ENCODE measurements at places on chromosomes 1 and 21.

DNA sequence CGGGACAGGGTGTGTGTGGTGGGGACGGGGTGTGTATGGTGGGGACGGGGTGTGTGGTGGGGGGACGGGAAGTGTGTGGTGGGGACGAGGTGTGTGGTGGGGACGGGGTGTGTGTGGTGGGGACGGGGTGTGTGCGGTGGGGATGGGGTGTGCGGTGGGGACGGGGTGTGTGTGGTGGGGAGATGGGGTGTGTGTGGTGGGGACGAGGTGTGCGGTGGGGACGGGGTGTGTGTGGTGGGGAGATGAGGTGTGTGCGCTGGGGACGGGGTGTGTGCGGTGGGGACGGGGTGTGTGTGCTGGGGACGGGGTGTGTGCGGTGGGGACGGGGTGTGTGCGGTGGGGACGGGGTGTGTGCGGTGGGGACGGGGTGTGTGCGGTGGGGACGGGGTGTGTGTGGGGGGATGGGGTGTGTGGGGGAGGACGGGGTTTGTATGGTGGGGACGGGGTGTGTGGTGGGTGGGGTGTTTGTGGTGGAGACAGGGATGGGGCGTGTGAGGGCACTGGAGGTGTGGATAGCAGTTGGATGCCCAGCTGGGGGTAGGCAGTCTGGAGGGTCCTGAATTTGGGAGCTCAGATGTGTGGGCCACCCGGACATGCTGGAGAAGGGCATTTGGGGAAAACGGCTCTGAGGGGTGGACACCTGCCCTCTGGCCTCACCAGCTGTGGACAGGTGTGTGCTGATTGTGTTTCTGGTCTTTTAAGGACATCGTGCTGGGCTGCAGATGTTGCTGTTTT, 16.9 kb downstream of the IBA57 start:
- no peak for DNase-seq

- no peak for DNase-seq
These were observed 33.1 kb downstream of the KCNJ15 start for GRCh38 chr21:38289705-38290485.

GRCh38 chr1:167881069-167881468, 32.9 kb downstream of the ADCY10 start:
- DNase-seq = no peak

- DNase-seq = no peak
These were observed 213.0 kb downstream of the OMA1 start for GRCh38 chr1:58333511-58333910.

DNA sequence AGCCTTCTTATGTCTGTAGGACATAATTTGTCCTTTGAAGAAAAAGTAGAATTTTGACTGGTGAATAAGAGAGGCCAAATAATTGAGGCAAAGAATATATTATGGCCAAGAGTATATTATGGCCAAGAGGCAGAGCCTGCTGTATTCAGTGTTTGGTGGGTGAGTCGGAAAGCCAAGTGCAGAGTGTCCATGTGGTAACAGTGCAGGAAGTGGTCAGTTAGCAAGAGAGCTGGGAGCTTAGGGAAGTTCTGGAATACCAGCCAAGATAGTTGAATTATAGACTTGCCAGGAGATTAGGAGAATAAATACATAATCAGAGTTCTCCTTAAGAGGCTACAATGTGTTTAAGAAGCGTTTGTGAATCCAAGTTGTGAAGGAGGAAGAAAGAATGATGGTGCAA, 131.5 kb upstream of the LMO4 start:
- DNase-seq = no peak

DNA sequence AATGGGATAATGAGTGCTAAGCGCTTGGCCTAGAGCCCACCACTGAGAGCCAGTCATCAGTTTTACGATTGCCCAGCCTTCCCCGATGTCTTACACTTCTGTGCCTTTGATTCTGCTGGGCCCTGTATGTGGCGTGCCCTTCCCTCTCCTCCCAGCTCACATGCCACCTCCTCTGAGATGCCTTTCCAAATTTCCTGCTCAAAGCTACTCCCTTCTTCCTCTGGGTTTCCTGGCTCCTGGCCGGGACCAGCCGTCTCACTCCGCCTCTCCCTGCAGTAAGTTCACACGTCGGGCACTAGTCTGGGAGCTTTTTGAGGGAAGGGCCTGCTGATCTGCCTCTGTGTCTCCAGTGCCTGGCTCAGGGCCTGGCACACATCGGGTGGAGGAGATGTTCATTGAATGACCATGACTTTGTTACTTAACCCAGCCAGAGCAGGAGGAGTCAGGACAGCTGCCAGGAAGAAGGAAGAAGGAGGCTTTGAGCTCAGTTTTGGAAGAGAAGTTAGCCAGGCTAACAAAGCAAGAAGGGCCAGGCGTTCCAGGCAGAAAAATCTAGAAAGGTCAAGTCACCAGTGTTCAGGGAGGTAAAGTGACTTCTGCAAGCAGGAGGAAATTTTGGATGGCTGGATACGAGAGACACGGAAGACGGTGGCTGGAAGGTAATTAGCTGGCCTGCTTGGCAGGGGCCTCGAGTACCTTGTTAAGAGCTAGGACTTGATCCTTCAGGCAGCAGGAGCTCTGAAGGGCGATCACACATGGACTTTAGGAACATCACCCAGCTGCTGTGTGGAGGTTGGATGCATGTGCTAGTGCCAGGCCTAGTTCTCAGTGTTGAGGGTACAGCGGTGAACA, 63.6 kb downstream of the EPHB2 start:
- DNase-seq = no peak

GRCh38 chr1:220786337-220787068, at the start of gene MTARC1:
Gene MTARC1 (plus strand): TSS chr1:220786913. CDS start chr1:220786945, 32 bp downstream.
- DNase-seq = no peak

- DNase-seq = no peak
These were observed 4.3 kb downstream of the CR1L start for GRCh38 chr1:207649210-207649753.

- DNase-seq = no peak
These were observed 92.5 kb upstream of the IRF2BP2 start for GRCh38 chr1:234702342-234703000.

GRCh38 chr1:226629896-226630550, 81.5 kb downstream of the STUM start:
- DNase-seq = no peak

DNA sequence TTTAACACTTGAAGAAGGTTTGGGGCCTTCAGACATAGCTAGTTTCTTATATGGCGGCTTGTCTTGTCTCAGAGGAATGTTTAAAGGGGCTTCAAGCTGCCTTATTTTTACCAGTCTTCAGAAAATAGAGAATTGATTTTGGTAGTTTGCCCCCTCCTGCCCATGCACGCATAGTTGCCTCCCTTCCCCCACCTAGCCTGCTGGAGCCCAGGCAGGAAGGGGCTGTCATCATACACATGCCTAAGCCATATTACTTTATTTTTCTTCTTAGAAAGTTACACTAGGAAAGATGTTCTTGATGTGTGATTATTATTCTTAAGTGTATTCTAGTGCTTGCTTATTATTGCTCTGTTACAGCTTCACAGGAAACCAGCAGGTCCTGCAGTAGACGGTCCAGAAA, 18.3 kb downstream of the PBX1 start:
- no peak for DNase-seq

- DNase-seq = no peak
These were observed 41.3 kb downstream of the COQ8A start for GRCh38 chr1:226981386-226981817.

DNA sequence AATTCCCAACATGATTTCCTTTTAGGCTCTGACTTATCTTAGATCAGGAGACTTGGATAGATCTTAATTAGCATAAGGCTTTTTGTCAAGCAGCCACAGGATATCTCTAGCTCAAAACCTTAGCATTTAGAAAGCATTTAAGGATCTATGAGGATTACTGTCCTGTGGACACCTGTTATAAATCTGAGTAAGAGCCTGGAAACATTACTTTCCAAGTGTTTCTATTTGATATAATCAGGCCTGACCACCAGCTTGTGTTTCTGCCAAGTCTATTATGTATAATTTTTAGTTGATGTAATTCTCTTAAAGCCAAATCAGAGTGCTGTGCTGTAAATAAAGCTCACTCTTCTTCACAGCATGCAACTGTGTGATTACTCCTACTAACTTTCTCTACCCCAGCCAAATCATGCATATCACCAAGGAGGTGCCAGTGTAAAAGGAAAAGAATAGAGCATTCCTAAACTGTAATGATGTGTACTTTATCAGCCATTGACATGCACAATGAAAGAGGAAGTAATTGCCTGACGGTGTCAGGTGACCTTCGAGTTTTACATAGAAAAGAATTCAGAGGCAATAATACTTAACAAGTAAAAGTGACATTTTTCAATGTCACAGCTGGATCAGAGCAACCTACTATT, 309.9 kb upstream of the PRMT6 start:
- DNase-seq = no peak

DNA sequence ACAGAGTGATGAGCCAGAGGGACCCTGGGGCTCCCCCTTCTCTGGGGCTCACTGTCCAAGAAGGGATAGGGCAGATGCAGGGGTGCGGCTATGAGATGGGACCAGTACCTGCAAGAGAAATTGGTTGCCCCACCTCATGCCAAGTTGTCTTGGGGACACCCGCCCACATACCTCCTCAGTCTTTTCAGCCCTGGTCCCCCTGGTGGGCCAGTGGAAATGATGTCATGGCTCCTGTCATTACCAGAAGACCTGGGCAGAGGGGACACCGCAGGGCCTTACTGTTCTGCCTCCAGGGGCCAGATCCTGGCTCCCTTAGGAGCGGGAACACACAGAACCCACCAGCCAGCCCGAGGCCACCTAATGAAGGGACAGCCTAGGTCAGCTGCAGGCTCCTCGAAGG, 63.2 kb downstream of the CDK18 start:
- DNase-seq = no peak

- no peak for DNase-seq
These were observed 52.2 kb downstream of the YARS1 start for GRCh38 chr1:32764826-32765569.

GRCh38 chr1:243315455-243315854, 59.6 kb downstream of the SDCCAG8 start:
- DNase-seq = no peak

DNA sequence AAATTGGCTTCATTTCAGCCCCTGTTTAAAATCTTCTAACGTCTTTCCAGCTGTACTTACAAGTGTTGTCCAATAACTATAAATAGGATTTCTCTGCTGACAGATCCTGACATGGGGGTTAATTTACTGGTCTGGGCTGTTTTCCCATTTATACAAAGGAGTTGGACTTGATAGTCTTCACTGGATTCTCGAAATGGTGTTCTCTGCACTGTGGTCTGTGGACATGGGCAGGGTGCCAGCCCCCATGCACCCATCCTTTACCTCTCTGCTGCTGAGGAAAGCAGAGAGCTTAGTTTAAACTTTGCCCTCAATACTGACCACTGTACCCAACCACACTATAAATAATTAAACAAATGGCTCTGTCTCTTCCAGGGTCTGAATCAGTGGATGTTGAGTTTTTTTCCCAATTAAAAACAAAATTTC, 5.2 kb downstream of the DIO1 start:
- no peak for DNase-seq

GRCh38 chr21:29741761-29742160, 198.0 kb downstream of the GRIK1 start:
- DNase-seq = no peak

DNA sequence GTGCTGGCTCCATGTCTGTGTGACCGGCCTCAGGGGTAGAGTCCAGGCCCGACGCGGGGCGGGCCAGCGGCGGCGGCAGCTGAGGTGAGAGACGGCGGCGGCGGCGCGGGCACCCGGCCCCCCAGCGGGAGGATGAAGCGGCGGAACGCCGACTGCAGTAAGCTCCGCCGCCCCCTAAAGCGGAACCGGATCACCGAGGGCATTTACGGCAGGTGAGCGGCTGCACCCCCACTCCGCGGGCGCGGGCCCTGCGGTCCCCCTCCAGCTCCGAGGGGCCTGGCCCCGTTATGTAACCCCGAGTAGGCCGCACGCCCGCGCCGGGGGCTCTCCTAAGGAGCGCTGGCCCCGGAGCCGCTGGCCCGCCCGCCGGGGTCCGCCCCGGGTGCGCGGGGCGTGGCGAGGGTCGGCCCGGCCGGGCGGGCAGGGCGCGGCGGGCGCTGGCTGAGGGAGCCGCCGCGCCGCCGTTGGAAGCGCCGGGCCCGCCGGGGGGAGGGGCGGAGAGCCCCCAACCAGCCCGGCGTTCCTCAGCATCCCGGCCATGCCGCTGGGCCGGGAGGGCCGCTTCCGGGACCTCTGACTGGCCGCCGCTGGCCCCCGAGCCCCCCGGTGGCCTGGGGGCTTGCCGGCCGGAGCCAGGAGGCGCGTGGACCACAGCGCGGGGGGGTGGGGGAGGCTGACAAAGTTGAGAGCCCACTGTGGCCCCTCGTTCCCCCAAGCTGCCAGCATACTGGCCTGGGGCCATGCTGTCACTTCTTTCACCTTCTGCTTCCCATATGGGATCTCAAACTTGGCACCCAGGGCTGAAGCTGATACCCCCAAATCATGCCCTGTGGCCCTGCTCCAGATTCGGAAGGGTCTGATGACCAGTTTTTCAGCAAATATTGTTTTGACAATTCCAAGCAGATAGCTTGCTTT, 527 bp downstream of the MACO1 start:
- DNase-seq = no peak

DNA sequence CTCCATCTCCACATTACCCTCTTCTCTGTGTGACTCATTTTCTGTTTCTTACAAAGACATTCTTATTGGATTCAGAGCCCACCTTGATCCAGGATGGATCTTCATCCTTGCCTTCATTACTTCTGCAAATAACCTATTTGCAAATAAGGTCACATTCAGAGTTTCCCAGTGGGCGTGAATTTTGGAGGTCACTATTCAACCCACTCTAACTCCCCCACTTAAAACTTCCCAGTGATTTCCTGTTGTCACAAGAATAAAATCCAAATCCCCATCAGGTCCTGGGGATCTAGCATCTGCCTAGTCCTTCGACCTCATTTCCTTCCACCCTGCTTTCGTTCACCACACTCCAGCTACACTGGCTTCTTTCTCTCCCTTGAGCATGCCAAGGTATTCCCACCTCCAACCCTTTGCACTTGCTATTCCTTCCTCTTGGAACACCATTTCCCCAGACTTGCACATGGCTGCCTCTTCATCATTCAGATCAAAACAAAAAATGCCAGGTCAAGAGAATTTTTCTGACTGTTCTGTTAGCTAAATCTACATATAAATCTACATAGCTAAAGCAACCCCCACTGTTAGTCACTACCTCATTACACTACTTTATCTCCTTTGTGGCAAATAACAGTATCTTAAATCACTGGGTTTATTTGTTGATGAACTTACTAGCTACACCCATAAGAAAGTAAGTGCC, 187.2 kb downstream of the TOMM20 start:
- no peak for DNase-seq

DNA sequence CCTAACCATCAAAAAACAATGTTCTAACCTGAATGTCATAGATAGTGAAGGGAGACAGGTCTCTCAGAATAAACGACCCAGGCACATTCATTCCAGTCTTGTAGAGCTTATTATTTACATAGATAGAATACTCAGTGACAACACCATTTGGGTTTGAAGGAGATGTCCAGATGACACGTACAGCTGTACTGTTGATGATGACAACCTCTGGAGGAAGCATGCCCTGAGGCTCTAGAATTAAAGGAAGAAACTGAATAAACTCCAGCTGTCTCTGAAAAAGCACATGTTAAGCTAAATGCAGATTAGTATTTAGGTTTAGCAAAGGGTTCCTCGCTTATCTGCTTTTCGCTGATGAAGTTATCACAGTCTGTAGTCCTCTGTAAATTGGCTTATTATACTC, 277.2 kb downstream of the KCTD3 start:
- no peak for DNase-seq
